ENCODE measurements at places on chromosomes 11 and 22.

DNA sequence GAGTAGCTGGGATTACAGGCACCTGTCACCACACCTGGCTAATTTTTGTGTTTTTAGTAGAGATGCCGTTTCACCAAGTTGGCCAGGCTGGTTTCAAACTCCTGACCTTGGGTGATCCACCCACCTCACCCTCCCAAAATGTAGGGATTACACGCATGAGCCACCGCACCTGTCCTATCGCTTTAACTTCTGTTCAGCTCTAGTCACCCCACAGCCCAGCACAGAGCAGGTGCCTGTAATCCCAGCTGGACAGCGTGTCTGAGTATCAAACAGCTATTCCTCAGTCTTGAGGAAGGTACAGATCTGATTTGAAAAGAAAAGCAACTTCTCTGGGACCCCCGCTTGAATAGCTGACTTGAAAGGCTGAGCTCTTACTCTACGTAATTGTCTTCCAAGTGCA is 149.1 kb downstream of the CTTN start:
- DNase-seq, result no peak

- no peak for DNase-seq
Observed at GRCh38 chr22:44136112-44136511, 44.6 kb upstream of the PARVG start.

GRCh38 chr22:47517062-47517461 is 754.6 kb downstream of the TBC1D22A start:
- DNase-seq, result no peak

DNA sequence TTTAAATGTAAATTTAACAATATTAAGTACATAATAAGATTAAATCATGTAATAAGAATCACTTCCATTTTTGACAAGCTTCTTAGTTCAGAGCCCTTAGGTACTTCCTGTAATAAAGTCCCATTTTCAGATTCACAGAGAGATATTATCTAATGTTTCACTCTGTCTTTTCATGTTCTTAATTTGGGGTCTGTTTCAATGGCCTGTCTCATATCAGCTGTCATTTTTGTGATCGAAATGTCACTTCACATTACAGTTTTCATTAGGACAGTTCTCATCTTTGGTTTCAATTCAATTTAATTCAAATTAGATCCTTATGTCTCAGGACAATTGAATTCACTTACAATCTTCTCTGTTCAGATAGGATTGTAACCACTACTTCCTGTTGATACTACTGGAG is 22.6 kb upstream of the OLFML1 start:
- no peak for DNase-seq

DNA sequence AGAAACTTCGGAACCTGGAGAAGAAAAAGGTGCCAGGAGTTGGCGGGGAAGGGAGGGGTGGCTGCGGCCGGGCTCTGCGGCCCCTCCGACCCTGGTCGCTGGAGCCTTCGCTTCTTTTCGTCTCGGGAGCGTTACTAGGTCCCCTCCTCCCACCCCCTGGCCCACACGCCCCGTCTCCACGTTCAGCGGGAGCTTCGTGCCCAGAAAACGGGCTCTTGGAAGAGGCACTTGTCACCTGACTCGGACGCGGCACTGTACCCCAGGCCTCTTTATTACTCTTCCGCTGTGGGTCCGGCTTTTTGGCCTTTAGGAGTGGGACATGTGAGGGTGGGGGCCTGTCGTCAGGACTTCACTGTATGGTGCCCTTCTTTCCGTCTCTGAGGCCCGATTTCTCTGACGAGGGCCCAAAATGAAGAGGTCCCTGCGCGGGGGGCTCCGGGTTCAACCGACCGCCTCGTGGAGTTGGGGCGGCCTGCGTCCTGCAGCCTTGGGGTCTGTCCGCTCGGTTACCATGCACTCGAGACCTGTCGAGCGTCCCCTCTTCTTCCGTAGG is 1.2 kb downstream of the CAPRIN1 start:
- DNase-seq, result peak; percentile 27

DNA sequence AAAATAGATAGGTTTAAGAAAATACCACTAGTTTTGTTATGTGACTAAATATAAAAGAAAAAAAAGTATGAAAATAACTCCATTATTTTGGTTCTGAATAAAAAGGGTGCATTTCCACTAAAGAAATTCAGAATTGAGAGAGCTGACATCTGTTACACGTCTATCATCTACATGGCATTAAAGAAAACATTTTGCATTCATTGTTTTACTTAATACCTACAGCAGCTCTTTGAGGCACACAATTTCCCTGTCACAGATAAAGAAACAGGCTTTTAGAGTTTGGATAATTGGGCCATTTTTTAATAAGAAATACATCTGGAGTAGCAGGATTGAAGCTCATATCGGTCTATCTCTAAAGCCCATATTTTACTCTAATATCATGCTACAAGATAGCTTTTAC is 145.7 kb upstream of the LUZP2 start:
- no peak for DNase-seq

DNA sequence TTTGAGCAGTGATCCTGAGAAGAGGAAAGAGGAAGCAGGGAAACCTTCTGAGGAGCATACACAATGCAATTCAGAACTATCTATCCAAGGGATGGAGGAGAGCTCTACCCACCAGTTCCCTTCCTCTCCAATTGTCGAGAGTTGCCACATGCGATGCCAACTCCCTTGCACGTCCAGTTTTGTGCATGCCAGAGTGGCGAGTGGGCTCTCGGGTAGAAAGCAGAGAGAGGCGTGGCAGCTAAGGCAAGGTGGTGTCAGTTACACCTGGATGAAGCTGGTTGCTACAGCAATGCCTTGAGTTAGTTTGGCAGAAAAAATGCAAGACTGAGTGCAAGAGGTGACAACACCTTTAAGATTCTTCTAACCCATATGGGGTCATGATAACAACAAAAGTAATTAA is 420.4 kb upstream of the CCDC90B start:
- no peak for DNase-seq

GRCh38 chr11:27700351-27701301 is at the start of gene BDNF:
Gene BDNF (minus strand): TSS chr11:27700455. CDS start chr11:27658564, 41,891 bp downstream.
- no peak for DNase-seq

DNA sequence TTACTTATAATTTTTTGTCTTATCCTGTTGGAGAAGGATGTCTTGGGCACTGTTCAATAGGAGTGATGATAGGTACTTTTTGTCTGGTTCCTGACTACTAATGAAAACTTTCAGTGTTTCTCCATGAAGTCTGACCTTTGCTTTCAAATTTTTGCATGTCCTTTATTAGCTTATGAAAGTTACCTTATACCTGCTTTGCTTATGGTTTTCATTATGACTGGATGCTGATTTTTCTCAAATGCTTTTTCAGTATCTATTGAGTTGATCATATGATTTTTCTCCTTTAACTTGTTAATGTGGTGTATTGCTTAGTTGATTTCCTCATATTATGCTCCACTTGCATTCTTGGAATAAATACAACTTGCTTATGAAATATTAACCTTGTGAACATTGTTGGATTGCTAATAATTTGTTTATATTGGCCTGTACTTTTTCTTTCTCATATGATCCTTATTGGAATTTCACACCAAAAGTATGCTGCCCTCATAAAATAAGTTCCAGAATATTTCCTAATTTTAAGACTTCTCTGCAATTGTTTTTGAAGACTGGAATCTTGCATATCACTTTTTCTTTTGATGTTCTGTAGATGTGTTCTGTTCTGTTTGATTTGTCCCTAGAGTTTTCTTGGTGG is 85.0 kb upstream of the SC5D start:
- no peak for DNase-seq

- no peak for DNase-seq
Observed at GRCh38 chr11:38226684-38227083, 1628.6 kb upstream of the RAG2 start.

DNA sequence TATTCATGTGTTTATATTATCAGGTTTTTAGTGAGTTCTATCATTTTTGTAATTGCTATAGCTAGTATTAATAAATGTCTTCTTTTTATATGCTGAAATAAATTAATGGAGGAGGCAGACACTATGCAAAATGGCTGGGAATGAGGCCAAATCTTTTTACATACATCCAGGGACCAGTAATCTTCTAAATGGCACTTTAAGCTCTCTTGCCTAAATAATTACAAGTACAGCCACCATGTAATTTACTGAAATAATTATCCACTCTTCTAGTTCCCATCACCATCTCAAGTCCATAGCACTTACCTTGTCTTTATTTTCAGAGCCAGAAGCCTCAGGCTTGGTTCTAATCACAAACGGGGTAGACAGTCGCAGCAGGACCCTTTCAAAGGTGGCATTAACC is 79.1 kb downstream of the GUCY1A2 start:
- DNase-seq, result no peak

- DNase-seq, result no peak
Observed at GRCh38 chr11:65710421-65710820, 1.6 kb upstream of the KAT5 start.

GRCh38 chr11:15775015-15775541 is 581.3 kb downstream of the SOX6 start:
- no peak for DNase-seq

GRCh38 chr11:88515002-88515401 is 177.5 kb upstream of the CTSC start:
- DNase-seq, result no peak

DNA sequence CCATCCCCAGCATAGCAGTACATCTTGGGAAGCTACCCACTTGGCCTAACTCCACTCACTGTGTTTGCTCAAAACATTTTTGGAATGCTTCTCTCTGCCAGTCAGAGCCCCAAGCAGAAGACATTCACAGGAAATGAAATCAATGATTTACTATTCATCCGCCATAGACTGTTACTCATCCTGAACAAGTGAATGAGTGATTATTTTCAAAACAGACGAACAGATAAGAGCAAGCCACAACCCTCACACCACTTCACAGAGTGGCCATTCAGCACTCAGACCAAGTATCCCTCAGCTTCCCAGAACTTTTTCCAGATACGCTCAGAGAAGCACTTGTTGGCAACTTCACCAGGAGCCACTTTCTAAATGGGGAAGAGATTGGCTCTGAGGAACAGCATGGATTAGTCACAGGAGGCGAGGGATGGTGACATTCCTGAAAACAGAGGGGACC is 13.0 kb upstream of the UBASH3B start:
- DNase-seq, result no peak

GRCh38 chr11:37811349-37811748 is 1213.3 kb upstream of the RAG2 start:
- no peak for DNase-seq

DNA sequence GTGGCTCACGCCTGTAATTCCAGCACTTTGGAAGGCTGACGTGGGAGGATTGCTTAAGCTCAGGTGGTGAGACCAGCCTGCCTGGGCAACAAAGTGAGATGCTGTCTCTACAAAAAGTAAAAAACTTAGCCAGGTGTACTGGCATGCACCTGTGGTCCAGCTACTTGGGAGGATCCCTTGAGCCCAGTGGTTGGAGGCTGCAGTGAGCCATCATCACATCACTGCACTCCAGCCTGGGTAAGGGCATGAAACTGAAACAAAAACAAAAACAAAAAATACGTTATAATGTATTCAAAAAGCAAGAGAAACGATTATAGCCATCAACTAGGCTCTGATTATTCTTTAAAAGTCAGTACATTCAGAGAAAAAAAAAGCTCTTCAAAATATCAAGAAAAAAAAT is 62.5 kb downstream of the TCF20 start:
- DNase-seq, result no peak

DNA sequence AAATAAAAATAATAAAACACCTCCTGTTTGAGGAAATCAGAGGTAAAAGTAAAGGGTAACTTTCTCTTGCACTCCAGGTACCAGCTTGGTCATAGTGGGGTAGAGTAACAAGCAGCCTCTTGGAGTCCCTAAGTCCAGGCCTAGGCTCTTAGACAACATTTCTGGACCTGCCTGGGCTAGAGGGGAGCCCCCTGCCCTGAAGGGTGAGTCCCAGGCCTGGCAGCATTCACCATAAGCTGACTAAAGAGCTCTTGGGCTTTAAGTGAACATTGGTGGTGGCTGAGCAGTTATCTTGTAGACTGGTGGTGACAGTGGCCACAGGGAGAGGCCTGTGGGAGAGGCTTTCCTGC is 18.6 kb upstream of the OR56A3 start:
- no peak for DNase-seq

DNA sequence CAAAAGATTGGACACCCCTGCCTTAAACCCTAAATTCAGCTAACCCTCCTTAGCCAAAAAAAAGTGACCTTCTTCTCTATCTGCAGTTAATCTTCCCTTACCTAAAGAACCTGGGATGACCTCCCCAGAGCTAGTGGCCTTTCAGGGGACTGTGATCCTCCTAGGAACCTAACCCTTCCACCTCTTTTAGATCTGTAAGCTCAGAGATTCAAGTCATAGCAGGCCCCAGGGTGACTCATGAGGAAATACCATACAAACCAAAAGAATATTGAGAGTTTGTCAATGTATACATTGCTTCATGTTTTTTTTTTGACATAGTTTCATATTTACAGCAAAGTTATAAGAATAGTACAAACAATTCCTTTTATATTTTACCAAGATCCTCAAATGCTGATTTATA is 38.3 kb upstream of the CXCR5 start:
- peak; percentile 34 for DNase-seq

DNA sequence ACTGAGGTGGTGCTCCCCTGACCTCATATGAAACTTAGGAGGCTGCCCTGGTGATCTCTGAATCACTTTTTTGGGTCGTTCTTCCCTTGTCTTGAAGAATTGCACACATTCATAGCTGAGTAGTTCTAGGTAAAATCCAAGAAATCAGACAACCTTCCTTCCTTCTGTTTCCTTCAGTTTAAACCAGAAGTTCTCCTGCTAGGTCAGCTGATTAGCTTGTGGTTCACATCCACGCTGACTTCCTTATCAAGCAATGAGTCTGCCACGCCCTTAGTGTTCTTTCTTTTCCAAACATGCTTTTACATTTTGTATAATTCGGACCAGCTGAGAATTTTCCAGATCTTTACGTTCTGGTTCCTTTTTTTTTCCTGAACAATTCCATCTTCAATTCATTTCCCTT is 892.8 kb downstream of the NTM start:
- peak; percentile 35 for DNase-seq

DNA sequence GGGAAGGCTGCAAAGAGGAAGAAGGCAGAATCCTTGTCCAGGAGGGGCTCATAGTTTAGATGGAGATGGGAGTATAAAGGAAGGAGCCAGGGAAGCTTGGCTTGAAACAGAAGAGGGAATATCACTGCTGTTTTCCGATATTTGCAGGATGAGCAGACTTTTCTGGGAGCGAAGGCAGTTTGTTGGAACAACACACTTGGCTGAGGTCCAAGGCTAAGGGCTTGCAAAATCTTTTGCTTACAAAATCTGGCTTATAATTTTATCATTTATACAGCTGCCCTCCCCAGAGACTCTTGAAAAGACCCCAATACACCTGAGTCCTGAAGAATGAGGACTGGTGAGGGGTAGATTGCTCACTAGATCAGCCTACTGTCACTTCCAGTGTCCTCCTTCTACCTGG is 174.8 kb downstream of the NELL1 start:
- no peak for DNase-seq

DNA sequence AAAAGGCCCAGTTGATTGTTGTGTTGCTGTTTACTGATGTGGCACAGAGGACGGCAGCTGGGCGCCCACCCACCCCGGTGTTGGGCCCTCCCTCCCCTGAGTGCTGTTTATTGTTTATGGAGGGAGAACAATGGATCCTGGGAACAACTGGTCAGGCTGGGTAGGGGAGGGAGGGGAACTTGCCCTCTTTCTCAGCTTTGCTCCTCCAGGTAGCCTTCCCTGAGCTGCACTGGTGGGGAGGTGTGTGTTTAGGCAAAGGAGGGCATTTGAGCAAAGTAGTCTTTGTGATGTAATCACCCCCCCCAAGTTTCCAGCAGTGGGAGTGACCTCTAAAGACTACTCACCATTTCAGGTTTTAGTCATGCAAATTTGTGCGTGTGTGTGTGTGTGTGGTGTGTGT is 1035.3 kb downstream of the NTM start:
- no peak for DNase-seq
